Mammary epithelial cell (primary cell): ENCODE measurements at places on chromosomes 4 and X.

DNA sequence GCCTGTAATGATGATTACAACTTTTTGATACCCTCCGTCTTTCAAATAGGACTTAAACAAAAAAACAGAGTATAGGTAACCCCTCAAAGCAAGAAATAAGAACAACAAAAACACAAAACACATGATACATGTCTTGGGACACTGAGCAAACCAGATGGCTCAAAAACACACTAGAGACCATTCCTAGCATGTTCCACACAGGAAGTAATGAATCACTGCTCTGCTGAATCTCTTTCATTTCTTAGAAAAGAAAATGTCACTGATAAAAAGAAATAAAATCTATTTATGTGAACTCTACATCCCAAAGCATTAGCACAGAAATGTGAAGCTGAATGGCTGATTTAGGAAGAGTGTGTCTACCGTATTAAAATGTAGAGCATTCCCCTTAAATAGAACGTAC lies 134.5 kb upstream of the IL15 start:
- no peak for DNase-seq

- no peak for DNase-seq
Observed at GRCh38 chr4:25966171-25966570, 52.2 kb downstream of the SMIM20 start.

- no peak for DNase-seq
Observed at GRCh38 chr4:66284991-66285451, 614.7 kb upstream of the EPHA5 start.

GRCh38 chrX:110043506-110043905 lies 40.6 kb downstream of the TMEM164 start:
- no peak for DNase-seq

- DNase-seq, result peak; percentile 67
Observed at GRCh38 chrX:43718956-43719355, 62.9 kb downstream of the MAOA start.

DNA sequence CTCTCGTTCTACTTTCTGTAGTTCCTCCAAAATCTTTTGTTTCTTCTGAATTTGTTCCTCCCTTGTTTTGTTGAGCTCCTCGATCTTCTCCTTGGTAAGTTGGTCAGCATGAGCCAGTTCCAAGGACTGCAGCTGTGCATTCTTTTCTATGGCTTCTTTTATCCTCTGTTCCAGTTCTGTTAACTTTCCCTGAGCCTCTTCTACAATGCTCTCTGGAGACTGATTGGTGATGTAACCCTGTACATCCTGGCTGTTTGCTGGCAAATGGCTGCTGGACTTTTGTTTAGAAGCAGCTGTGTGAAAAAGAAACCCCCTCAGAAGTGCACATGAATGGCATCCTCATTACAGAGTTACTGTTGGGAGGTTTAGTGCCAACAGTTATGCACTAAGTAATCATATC lies 70.5 kb upstream of the COX18 start:
- DNase-seq, result no peak

DNA sequence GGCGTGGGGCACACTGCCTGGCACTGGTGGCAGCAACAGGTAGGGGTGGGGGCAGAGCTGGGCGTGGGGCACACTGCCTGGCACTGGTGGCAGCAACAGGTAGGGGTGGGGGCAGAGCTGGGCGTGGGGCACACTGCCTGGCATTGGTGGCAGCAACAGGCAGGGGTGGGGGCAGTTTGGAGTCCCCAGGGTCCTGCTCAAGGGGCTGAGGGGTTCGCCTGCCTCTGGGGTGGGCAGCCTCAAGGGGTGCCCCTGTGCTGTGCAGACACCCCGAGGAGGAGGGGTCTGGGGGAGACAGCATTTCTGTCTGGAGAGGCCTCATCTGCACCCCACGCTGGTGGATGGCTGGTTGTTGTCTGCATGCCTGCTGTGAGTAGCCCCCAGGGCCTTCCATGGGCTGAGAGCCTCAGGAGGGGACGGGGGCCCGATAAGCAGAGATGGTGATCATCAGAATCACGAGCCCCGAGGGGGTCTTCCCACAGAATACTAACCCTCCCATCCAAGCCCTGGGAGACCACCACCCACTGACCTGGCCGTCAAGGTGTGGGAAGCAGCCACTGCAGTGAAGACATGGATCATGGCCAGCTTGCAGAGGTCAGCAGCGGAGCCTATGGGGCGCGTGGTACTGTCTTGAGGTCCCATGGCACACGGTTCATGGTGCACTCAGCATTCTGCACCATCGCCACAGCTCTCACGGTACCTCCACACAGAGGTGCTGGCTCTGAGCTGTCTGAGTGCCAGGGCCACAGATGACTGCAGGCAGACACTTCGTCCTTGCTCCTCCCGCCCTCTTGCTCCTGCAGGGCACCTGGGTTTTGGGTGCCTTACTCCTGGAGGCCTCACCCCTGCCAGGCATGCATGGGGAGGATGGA lies 21.5 kb downstream of the NAT8L start:
- no peak for DNase-seq
